ENCODE measurements at places on chromosomes 5 and 9.

DNA sequence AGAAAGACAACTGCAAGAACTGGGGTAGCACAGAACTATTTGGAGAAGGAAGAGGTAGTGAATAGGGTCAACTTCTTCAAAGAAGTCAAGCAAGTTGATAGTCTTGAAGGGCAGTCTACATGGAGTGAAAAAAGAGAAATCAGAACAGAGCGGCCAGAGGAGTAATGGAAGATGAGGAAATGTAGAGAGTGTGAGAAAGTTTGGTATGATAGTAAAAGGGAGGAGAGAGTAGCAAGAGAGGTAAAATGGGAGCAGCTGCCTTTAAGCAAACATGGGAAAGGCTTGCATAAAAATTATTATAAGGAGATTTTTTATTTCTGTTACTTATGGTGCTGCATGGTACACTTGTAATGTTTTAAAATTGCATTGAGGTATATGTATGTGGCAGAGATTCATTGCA is 6.8 kb downstream of the ITGA2 start:
- no peak for DNase-seq

DNA sequence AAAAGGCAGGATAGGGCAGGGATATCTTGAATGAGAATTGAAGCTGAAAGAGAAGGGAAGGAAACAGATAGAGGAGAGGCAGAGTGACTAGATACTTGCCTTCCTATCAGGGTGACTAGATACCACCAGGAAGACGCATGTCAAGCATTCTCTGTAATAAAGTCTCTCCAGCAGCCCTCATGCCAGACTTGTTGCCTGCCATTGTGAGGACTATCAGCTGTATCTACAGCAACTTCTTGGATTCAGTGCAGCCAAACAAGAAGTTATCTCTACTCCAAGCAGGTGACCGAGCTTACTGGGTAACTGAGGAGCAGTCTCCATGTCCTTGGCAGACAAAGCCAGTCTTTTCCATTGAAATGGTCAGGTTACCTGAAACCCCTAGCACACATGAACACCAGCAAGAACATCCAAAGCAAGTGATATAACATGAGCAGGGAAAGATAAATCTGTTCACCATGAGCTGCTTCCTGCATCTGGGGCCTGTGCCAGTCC is 9.3 kb downstream of the SH3RF2 start:
- DNase-seq = no peak

GRCh38 chr5:31664566-31664965 is 25.6 kb downstream of the PDZD2 start:
- no peak for DNase-seq

DNA sequence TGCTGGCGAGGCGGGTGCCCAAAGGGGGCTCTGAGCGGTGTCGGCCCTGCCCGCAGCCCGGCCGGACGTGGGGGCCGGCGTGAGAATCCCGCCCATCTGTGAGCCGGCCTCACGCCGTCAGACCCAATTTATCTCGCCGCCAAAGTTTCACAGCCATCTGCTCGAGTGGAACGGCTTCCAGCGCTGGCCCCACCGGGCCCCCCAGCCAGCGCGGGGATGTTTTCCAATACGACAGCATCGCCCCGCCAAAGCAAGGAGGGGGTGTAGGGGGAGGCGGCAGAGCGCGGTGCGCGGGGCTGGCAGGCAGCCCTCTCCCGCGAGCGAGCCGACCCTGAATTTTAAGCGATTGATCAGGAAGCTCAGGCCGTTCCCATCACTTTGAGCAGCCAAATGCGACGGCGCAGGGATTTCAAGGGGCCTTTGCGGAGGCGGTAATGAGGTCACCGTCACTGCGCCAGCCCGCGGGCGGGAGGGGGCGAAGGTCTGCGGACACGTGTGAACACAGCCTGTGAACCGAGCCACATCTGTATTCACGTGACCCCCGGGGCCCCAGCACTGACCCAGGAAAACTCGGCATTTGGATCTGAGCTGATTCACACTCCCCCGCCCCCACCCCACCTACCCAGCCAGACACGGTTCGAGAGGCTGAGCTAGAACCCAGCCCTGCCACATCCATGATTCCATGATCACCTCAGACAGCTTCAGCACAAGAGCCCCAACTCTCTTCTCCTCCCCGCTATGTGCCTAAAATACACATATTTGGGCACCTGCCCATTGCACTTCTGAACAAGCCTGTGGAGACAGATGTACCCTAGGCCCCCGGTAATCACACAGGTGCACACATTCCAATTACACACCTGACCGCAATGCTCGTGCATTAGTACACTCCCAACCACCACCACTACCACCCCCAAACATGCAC is 47.8 kb upstream of the PSD2 start:
- no peak for DNase-seq

GRCh38 chr5:5512543-5512942 is 90.1 kb downstream of the ICE1 start:
- DNase-seq = no peak

DNA sequence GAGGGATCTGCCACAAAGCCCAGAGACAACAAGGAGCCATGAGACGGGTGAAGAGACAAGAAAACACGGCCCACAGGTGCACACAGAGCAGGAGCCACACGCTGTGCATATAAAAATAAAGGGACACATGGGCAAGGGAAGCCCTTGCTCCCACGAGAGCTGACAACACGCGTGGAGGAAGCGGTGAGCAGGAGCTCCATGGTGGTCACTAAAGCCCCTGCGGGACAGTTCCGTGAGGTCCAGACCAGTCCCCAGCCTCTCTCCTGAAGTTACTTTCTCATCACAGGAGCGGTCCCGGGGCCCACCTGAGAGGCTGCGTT is 90.7 kb downstream of the CAMSAP1 start:
- no peak for DNase-seq

- no peak for DNase-seq
Measured at GRCh38 chr9:130173666-130173983, 1.4 kb downstream of the NCS1 start.

DNA sequence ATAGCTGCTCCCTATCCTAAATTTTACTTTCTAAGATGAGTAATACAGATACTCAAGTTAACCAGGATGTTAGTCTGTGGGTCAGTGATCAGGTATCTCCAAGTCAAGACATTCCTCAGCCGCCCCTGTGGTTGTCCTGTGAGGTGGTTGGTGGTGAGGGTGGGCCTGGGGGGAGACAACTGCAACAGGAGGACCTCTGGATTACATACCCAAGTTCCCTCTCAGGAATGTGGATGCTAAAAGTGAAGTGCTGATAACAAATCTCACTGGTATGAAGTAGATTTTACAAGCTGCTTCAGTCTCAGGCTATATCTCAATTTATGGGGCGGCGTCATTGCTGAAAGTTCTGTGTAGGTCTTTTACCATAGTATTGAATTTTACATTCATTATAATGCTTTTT is 38.3 kb downstream of the SLC1A3 start:
- no peak for DNase-seq

GRCh38 chr5:9787861-9788600 is 157.9 kb upstream of the TAS2R1 start:
- no peak for DNase-seq

- no peak for DNase-seq
Measured at GRCh38 chr5:10660720-10661387, 97.0 kb downstream of the ANKRD33B start.
